ENCODE measurements at places on chromosomes 1 and 21.

DNA sequence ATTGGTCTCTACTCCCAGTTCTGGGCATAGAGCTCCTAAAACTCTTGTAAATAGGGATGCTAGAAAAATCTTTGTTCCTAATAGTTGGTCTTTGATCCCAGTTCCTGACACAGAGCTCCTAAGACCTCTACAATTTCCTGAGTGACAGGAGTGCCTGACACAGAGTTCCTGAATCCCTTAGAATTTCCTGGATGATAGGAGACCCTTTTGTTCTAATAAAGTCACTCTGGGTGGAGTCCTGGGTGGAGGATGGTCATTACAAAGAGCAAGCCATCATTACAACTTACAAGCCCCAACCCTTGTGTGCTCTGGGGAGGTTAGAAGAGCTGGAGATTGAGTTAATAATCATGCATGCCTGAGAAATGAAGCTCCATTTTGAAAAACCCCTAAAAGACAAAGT lies 58.4 kb downstream of the ZZZ3 start:
- no peak for DNase-seq

GRCh38 chr1:165397944-165398343 lies 41.4 kb upstream of the LMX1A start:
- DNase-seq = no peak

DNA sequence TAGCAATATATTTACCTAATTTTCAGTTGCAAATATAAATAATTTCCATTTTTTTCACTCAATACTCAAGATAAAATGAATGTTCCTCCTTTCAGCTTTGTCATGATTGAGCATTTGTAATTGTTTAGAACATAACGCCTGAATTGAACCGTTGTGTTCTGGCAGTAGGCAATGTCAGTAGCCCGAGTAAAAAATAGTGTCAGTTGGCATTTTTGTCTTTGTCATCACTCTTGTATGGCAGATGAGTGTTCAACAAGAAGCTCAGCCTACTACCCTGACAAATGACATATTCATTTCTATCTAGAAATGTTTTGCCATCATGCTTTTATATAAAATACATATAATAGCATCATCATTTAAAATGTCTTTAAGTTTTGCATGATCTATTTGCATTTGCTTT lies 691.4 kb upstream of the NCAM2 start:
- no peak for DNase-seq

DNA sequence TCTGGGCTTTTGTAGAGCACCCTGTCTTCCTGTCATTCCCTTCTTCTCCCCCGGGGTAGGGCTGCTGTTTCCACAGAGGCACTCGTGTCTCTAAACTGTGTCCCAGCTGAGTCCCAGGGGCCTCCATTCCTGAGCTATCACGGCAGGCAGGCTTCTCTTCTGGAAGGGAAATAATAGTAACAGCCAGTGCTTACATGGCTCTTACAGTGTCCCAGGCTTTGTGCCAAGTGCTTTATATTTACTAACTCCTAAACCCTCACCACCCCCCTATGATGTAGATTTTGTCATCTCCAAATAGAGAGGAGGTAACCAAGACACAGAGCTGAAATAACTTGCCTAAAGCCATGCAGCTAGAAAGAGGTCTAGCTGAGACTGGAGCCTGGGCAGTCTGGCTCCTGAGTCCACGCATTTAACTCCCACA lies 1.4 kb upstream of the CELF3 start:
- DNase-seq = no peak

- no peak for DNase-seq
These were observed 21.4 kb downstream of the COL6A1 start for GRCh38 chr21:46002841-46003574.

DNA sequence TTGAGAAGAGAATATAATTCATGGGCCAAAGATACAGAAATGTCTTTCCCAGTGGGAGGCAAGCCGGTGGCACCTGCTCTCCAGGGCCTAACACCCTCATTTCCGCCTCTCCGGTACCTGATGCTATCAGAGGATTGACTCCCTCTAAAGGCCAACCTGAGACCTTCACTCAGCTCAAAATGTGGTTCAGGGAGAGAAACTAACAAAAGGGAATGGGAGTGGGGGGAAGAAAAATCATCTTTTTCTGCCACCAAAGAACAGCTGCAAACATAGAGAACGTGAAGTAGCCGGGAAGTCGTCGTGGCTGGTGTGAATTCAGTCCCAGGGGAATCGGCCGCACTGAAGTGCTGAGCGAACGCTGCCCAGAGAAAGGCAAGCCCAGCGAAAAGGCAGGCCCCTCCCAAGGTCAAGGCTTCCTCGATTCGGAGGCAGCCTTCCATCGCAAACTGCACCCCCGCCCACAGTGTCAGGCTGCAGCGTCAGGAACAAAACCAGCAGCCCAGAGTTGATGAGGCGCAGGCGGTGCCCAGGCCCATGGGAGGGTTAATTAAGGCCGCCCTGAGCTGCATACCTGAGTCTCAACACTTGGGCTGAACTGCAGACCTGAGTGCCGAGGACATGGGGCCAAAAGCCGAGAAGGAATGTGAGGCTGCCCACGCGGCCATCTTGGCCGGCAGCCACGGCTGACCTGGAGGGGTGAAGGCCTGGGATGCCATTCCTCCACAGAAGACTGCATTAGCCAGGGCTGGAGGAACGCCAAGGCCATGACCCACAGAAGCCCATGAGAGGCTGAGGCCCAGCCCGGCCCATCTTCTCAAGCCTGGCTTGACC lies 160.2 kb downstream of the PSMG1 start:
- DNase-seq = no peak

GRCh38 chr1:14974361-14974760 lies 179.2 kb upstream of the TMEM51 start:
- DNase-seq = no peak

All from epithelial cell of prostate (primary cell).